Ascending aorta (tissue), 2 donors: ENCODE measurements at places on chromosomes 11 and 22. TPM values are rescaled to one million over a fixed set of nuclear protein-coding genes. Genes with fewer than 3 reads are reported as not detected.

Gene BTBD18
- total RNA-seq: not detected

Gene TEX12
- total RNA-seq: not detected

Gene GLYAT
- not detected for total RNA-seq

Gene IRAG1
- 236 TPM for total RNA-seq

Gene IL18
- total RNA-seq: 9.0 TPM

Gene APOBEC3C
- total RNA-seq: 9.5 TPM

Gene ELF5
- not detected for total RNA-seq

Gene ZP1
- not detected for total RNA-seq

Gene OR4D5
- total RNA-seq: not detected

Gene VPREB1
- not detected for total RNA-seq

Gene DCHS1
- 58.0 TPM for total RNA-seq

Gene ADAMTS15
- total RNA-seq: 20.4 TPM

Gene ROBO4
- total RNA-seq: 51.5 TPM

GRCh38 chr11:12271241-12271640 lies 106.1 kb upstream of the PARVA start:
- H3K27me3 ChIP-seq: no peaks in the 10 kb centered on the region
- peaks cover 2% of the 10 kb centered on the region for H3K36me3 ChIP-seq
- peak overlapping the region; percentile 81 for H3K27ac ChIP-seq

GRCh38 chr11:35664977-35665441 lies 2.4 kb downstream of the TRIM44 start:
- no peak overlapping the region for H3K4me3 ChIP-seq
- peaks cover 13% of the 10 kb centered on the region for H3K4me1 ChIP-seq
- H3K36me3 ChIP-seq: no peaks in the 10 kb centered on the region
- no peak overlapping the region for H3K27ac ChIP-seq
- DNase-seq: no peak
- no peaks in the 10 kb centered on the region for H3K27me3 ChIP-seq

DNA sequence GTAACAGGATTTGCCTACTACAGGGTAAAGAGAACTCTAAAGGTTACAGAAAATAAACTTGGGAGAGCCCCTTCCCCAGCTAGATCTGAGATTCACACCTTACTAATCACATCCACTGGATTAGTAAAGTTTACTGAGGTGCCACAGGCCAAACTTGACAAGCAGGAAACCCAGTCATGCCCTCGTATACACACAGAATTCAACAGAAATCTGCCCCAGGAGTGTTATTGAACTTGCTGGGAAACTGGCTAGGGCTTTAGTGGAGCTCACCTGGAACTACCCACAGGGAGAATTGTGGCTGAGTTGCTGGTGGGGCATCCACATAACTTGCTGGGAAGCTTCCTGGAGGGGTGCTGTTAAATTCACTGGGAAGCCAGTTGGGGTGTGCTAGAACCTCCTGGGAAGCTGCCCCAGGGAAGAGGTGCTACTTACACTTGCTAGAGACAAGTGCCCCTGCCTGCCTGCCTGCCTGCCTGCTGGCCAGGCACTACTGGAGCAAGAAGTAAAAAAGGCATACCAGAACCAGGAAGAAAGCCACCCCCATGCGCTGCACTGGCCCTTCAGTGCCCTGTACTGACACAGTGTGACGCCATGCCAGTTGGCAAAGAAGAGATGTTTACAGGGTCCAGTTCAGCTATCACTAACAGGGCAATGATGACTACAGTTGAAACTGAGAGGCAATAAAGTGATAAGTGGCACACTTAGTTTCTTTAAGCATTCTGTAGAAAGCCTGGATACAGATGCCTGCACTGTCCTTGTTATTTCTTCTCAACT lies 106.5 kb downstream of the ALX4 start:
- no peaks in the 10 kb centered on the region for H3K27me3 ChIP-seq
- H3K4me3 ChIP-seq: no peak overlapping the region
- no peak for DNase-seq
- no peaks in the 10 kb centered on the region for H3K4me1 ChIP-seq
- H3K27ac ChIP-seq: no peak overlapping the region

GRCh38 chr11:78080818-78081495 lies 1.3 kb upstream of the NDUFC2 start:
- H3K27ac ChIP-seq: peak overlapping the region; percentile 86
- H3K27me3 ChIP-seq: no peaks in the 10 kb centered on the region
- H3K36me3 ChIP-seq: no peaks in the 10 kb centered on the region
- no peak for DNase-seq
- peaks cover 10% of the 10 kb centered on the region for H3K4me1 ChIP-seq

DNA sequence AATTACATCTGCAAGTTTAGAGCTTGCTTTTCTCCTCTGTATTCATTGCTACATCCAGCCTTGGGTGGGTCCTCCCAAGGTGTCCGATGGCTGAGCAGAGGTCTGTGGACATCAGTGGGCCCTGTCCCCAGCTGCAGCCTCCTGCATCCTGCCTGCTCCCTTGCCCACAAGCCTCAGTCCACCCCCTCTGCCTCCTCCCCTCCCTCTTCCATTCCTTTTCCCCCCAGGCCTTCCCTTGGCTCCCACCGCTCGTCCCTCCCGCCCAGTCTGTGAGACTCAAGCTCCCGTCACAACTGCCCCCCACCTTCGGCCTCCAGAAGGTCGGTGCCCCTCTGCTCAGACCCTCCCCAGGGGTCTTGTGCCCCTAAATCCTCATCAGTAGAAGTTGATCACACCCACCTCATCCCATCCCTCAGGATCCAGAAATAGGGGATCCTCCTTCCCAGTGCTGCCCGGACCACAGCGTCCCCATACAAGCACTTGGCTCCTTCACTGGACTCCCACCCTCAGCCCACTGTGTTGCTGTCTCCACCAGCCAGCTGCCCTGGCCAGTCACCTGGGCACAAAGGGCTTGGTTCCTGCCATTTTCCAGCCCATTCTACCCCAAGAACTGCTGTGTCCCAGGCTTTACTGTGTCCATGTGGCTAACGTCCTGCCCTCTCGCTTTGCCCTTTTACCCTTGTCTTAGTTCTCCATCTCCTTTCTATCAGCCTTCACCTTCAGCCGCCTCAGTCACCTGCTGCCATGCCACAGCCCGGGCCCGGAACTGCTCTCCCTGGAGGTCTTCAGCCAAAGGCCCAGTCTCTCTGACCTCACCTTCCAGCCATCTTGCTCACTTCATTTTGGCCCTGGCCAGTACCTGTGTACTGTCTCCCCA lies 2.2 kb upstream of the OMP start:
- H3K27ac ChIP-seq: no peak overlapping the region
- no peaks in the 10 kb centered on the region for H3K36me3 ChIP-seq
- DNase-seq: no peak
- H3K27me3 ChIP-seq: no peaks in the 10 kb centered on the region
- H3K4me1 ChIP-seq: no peaks in the 10 kb centered on the region
- H3K4me3 ChIP-seq: no peak overlapping the region

- no peak overlapping the region for H3K4me3 ChIP-seq
- no peak overlapping the region for H3K27ac ChIP-seq
- no peaks in the 10 kb centered on the region for H3K27me3 ChIP-seq
- no peaks in the 10 kb centered on the region for H3K36me3 ChIP-seq
- no peak for DNase-seq
These were observed 45.5 kb downstream of the APIP start for GRCh38 chr11:34870548-34871196.

DNA sequence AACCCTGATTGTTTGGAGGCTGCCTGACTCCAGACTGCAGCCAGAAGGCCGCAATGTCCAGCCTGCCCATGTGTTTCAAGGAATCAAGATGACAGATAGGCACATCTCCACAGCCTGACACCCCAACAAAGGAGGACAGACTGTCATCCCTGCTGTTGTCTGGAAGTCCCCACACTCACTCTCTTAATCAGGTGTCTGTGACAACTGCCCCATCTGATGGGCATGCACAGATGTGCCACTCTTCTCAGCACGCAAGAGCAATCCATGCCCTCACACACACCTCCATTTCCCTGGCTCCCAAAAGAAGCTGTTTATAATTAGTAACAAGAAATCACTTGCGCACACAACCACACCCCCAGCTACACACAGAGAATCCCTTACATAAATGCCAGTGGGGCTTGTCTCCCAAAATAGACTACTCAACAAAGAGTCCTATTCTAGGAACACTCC lies 117.6 kb downstream of the C11orf58 start:
- no peak for DNase-seq
- no peak overlapping the region for H3K4me3 ChIP-seq
- H3K27me3 ChIP-seq: no peaks in the 10 kb centered on the region
- no peaks in the 10 kb centered on the region for H3K36me3 ChIP-seq
- H3K27ac ChIP-seq: no peak overlapping the region
- H3K4me1 ChIP-seq: no peaks in the 10 kb centered on the region

- no peaks in the 10 kb centered on the region for H3K36me3 ChIP-seq
- no peak overlapping the region for H3K4me3 ChIP-seq
- H3K4me1 ChIP-seq: no peaks in the 10 kb centered on the region
- H3K27ac ChIP-seq: no peak overlapping the region
These were observed 16.0 kb upstream of the FEZ1 start for GRCh38 chr11:125512106-125512505.

GRCh38 chr22:34502821-34503220 lies 563.1 kb upstream of the ISX start:
- H3K4me3 ChIP-seq: no peak overlapping the region
- H3K36me3 ChIP-seq: no peaks in the 10 kb centered on the region
- no peak overlapping the region for H3K27ac ChIP-seq
- DNase-seq: no peak
- no peaks in the 10 kb centered on the region for H3K27me3 ChIP-seq

GRCh38 chr11:85947431-85948272 lies 92.5 kb downstream of the CCDC83 start:
- no peaks in the 10 kb centered on the region for H3K36me3 ChIP-seq
- no peak overlapping the region for H3K4me3 ChIP-seq
- H3K27ac ChIP-seq: peak overlapping the region; percentile 73
- H3K27me3 ChIP-seq: no peaks in the 10 kb centered on the region
- peak; percentile 76 for DNase-seq

- no peak for DNase-seq
- no peak overlapping the region for H3K4me3 ChIP-seq
- H3K4me1 ChIP-seq: no peaks in the 10 kb centered on the region
- no peaks in the 10 kb centered on the region for H3K27me3 ChIP-seq
- no peak overlapping the region for H3K27ac ChIP-seq
These were observed 1026.6 kb downstream of the BRD1 start for GRCh38 chr22:48800886-48801607.

GRCh38 chr11:36405585-36406367 lies 104.3 kb downstream of the TRAF6 start:
- no peak for DNase-seq
- no peaks in the 10 kb centered on the region for H3K27me3 ChIP-seq
- H3K36me3 ChIP-seq: no peaks in the 10 kb centered on the region
- no peak overlapping the region for H3K27ac ChIP-seq

- no peak for DNase-seq
- H3K27me3 ChIP-seq: no peaks in the 10 kb centered on the region
- no peak overlapping the region for H3K4me3 ChIP-seq
- H3K36me3 ChIP-seq: no peaks in the 10 kb centered on the region
These were observed 58.7 kb downstream of the AHNAK start for GRCh38 chr11:62487738-62488551.

DNA sequence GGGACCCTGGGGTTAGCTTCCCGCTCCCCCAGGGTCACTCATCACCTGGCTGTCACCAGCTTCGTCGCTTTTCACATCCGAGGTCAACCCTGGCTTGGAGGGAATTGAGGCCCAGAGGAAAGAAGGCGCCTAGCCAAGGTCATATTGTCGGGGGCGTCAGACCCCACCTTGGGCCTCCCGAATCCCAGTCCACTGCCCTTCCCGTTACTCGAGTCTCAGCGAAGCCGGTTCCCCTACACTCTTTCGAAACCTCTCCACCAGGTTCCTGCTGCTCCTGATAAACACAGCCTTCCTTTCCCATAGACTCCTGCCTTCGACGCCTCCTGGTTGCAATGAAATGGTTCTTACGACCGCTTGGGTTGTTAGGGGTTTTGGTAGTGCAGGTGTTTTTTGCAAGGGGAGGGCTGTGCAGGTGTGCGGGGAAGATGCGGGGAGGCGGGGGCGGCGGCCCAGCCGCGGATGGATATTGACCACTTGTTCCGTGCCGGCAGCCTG lies 642 bp downstream of the NAA40 start:
- no peaks in the 10 kb centered on the region for H3K36me3 ChIP-seq
- peak overlapping the region; percentile 83 for H3K4me3 ChIP-seq
- H3K4me1 ChIP-seq: peaks cover 4% of the 10 kb centered on the region
- H3K27ac ChIP-seq: peak overlapping the region; percentile 49
- DNase-seq: no peak
- no peaks in the 10 kb centered on the region for H3K27me3 ChIP-seq

GRCh38 chr11:112134473-112134872 lies 29.4 kb downstream of the IL18 start:
- H3K4me1 ChIP-seq: no peaks in the 10 kb centered on the region
- H3K36me3 ChIP-seq: no peaks in the 10 kb centered on the region
- H3K27me3 ChIP-seq: no peaks in the 10 kb centered on the region
- no peak overlapping the region for H3K27ac ChIP-seq
- no peak for DNase-seq
- H3K4me3 ChIP-seq: no peak overlapping the region

DNA sequence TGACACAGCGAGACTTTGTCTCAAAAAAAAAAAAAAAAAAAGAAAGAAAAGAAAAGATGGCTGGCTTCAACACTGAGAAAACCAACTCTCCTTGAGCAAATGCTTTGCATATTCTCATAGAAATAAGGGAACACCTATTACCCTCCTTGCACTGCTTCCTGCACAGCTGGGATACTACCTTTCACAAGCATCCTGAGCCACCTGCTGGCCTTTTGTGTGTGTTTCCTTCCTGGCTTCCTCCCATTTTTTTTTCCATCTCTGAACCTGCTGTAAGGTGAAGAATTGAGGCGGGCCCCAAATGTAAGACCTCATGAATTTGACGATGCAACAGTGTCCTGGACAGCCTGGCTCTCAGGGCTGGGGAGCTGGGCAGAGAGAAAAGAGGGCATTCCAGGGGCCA lies 1.9 kb upstream of the RFPL3 start:
- no peak overlapping the region for H3K27ac ChIP-seq
- DNase-seq: no peak
- no peak overlapping the region for H3K4me3 ChIP-seq

GRCh38 chr11:111966678-111967077 lies 29.5 kb downstream of the DIXDC1 start:
- H3K36me3 ChIP-seq: peaks cover 17% of the 10 kb centered on the region
- no peak overlapping the region for H3K27ac ChIP-seq
- DNase-seq: no peak

GRCh38 chr11:100878474-100878873 lies 191.4 kb downstream of the ARHGAP42 start:
- H3K36me3 ChIP-seq: no peaks in the 10 kb centered on the region
- no peaks in the 10 kb centered on the region for H3K27me3 ChIP-seq
- DNase-seq: no peak
- H3K4me3 ChIP-seq: no peak overlapping the region
- H3K4me1 ChIP-seq: peaks cover 4% of the 10 kb centered on the region

DNA sequence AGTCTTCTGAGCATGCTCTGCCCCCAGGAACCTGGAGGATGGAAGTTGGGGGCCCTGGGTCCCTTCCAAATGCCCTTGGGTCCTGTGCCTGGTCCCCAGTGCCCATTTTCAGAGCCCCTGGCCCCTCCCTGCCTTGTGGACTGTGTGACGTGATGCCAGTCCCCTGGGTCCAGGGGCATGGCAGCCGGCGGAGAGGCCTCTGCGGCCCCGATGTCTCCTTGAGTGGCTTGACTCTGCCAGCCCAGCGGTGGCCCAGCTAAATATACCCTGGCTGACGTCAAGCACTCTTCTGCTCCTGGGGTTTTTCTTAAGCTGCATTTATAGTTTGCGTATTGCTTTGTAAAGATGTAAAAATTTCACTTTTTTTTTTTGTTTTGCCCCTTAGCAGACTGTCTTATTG lies 35.2 kb upstream of the PARVG start:
- H3K4me3 ChIP-seq: no peak overlapping the region
- no peak overlapping the region for H3K27ac ChIP-seq
- H3K27me3 ChIP-seq: no peaks in the 10 kb centered on the region
- peaks cover 2% of the 10 kb centered on the region for H3K4me1 ChIP-seq
